ENCODE measurements at places on chromosomes 16 and 17.
A peak's percentile ranks its signal among the peaks of the same experiment; 100 is the strongest.

DNA sequence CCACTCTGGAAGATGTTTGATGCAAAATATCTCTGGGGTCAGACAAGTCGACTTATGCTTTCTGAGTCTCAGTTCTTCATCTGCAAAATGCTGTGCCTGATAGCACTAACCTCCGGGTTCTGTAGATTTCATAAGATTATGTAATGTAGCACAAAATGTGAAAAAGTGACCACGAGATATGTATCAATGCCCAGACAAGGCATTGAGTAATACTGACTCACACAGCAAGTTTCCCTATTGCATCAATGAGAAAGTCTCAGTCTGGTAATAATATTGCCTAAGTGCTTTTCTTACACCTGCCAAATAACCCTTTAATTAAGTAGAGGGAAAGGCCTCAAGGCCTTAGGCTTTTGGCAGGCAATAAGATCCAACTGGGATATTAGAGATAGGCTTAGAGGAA lies 41.4 kb upstream of the MMP2 start:
- no peak for DNase-seq

GRCh38 chr16:74922150-74923138 lies 62.5 kb downstream of the WDR59 start:
- DNase-seq = no peak

- DNase-seq = no peak
These were observed 3.3 kb downstream of the TRPV2 start for GRCh38 chr17:16418685-16419068.

- DNase-seq = no peak
These were observed 622.1 kb upstream of the CDH5 start for GRCh38 chr16:65744401-65744800.

DNA sequence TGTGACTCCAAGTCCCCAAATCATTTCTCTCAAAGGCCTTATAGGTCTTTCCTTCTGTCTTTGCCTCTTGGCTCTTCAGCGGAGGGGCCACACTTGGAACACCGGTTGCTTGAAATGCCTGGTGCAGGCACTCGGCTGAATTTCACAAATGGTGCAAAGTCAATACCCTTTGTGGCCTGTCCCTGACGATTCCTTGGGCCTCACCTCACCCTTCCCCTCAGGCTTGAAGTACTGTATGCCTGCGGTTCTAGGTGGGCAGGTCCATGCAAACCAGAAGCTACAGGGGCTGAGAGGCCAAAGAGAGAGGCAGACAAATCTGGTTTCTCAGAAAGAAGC lies 4.1 kb upstream of the B9D1 start:
- no peak for DNase-seq

GRCh38 chr17:74490716-74491115 lies 24.3 kb downstream of the CD300A start:
- no peak for DNase-seq

DNA sequence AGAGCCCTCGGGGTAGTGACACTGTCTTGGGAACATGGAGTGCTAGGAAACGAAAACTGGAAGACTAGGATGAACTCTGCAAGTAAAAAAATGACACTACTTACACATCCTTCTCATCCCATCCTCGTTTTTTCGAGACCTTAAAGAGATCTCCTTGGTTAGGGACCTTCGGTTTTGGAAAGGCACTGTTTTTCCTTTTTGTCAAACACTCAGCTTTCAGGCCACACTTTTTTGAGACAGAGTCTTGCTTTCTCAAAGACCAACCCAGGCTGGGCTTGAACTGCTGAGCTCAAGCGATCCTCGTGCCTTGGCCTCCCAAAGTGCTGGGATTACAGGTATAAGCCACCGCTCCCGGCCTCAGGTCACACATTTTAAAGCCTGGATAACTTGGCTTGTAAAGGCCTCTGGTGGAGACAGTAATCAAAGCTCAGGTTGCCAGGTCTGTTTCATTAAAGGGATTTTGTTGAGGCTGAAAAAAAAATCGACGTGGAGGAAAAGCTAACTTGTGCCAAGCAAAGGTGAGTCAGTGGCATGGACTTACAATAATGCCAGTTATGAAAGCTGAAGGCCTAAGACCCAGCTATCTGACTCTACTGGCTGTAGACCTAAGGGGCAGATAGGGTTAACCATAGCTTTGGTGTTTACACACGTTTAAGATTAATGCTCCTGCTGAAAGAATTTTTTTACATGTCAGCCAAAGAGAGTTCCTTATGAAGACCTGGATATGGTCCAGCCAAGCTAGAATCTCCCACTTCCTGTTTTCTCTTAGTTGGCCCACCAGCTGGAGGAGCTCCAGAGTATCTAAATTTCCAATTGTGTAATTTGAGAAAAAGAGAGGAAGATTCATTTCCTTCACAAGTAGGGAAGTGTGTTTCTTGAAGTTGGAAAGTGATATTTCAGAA lies 823 bp downstream of the NBR1 start:
- no peak for DNase-seq

- DNase-seq = peak; percentile 28
These were observed 29.6 kb upstream of the PHOSPHO1 start for GRCh38 chr17:49260011-49260816.

GRCh38 chr16:81243942-81244341 lies 5.5 kb downstream of the BCO1 start:
- DNase-seq = no peak

- DNase-seq = no peak
These were observed 486.2 kb upstream of the RBFOX1 start for GRCh38 chr16:6846452-6846851.

DNA sequence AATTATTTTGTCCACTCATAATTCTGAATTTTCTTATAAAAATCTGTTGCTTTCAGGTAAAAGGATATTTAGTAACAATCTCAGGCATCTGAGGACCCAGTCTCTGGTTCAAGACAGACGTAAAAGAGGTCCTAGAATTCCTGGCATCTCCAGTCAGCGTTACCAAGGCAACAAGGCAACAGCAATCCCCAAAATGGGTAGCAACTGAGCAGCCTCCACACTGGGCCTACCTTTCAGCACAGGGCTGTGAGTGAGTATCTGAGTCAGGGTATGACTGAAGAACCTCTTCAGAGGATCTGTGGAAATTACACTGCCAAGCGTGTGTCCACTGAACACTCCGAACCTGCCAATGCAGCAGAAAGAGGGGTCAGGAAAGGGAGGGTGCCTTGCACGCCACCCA lies 20.8 kb downstream of the FANCA start:
- DNase-seq = no peak

DNA sequence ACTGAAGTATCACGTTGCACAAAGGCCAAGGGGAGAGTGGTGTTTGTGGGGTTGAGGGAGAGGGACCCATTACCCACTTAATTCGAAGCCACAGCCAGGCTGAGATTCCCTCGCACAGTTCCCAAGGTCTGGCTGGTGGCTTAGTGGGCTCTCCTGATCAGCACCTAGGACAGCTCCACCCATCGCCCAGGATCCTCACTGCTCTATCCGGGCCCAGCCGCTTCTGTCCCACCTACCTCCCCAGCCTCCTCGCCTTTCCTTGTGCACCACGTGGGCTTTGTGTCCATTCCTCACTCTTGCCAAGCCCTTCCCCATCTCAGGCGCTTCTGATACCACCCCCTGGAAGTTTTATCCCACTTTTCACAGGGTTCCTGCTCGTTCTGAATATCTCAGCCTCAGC lies 163.5 kb downstream of the CCT6B start:
- DNase-seq = no peak

DNA sequence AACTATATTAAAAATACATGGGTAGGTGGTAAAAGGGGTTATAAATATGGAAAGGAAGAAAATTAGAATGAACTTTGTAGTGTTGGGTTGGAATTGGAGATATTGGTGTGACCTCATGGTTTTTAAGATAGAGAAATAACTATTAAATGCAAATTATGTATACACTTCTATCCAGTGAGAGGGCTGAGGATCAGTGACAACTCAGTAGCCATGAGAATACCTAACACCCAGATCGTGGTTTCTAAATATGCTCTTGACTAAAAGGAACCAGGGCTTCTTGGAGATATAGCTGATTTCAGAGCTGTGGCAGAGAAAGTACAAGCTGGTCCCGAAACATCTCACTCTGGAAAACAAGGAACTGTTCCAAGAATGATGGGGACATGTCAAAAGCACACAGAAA lies 44.4 kb downstream of the SLC6A4 start:
- DNase-seq = no peak

GRCh38 chr16:4386951-4387565 lies 15.4 kb downstream of the VASN start:
- DNase-seq = no peak

DNA sequence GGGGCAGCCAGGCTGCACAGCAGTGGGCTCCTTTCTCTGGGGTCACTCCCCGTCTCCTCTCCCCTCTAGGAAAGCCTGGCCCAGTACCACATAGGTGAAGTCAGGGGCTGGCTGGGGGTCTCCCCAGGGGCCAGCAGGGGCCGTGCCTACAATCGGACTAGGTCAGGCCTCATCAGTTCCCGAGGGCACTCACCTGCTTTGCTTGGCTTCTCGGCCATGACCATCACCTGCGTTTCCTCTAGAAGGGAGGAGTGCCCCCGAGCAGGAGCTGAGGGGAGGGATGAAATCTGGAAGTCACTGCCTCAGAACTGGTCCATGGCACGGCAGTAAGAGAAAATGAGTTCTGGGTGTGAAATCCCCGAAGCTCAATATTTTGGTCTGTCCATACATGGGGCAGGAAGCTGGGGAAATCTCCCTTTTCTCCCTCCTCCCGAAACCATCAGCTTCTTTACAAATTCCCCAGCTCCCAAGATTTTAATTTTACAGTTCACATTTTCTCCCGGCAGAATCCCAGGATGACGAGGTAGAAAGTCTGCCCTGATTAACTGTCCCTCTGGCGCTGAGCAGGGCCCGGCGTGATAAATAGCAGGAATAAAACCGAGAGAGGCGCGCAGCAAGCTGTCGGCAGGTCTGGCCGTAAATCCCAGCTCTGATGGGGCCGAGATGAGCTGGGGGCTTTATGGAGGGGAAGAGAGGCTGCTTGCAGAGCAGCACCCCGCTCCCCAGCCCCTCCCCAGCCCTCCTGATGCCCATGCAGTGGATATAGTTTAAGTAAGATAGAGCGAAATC lies 172.1 kb downstream of the RBFOX3 start:
- no peak for DNase-seq

GRCh38 chr17:63998050-63998720 lies at the start of gene PRR29:
PRR29 (plus strand) TSS chr17:63998351; CDS start chr17:63998365, 14 bp downstream.
- DNase-seq = no peak

Data from stimulated activated CD8-positive, alpha-beta memory T cell treated with anti-CD3 and anti-CD28 coated beads, Interleukin-7, amount 100 ng/mL, for 4 hours (primary cell).